ENCODE measurements at places on chromosomes 2 and 18. TPM values are rescaled to one million over a fixed set of nuclear protein-coding genes. Genes with fewer than 3 reads are reported as not detected.

The CKAP2L gene
- 0.58 TPM for total RNA-seq

The GDF7 gene
- total RNA-seq = 0.37 TPM

The TEKT4 gene
- 7.7 TPM for total RNA-seq

The PROC gene
- not detected for total RNA-seq

The ADAM23 gene
- total RNA-seq = 1.7 TPM

GRCh38 chr2:3305952-3306351 is 71.7 kb downstream of the EIPR1 start:
- no peaks in the 10 kb centered on the region for H3K27me3 ChIP-seq
- H3K4me1 ChIP-seq = peaks cover 6% of the 10 kb centered on the region
- no peak overlapping the region for H3K27ac ChIP-seq
- DNase-seq = no peak

- H3K36me3 ChIP-seq = no peaks in the 10 kb centered on the region
- no peaks in the 10 kb centered on the region for H3K4me1 ChIP-seq
- H3K4me3 ChIP-seq = no peak overlapping the region
These were observed 195.3 kb upstream of the MEIS1 start for GRCh38 chr2:66239655-66240054.

- H3K27ac ChIP-seq = no peak overlapping the region
- no peaks in the 10 kb centered on the region for H3K27me3 ChIP-seq
- no peak overlapping the region for H3K4me3 ChIP-seq
- no peak for DNase-seq
- no peaks in the 10 kb centered on the region for H3K4me1 ChIP-seq
- no peaks in the 10 kb centered on the region for H3K36me3 ChIP-seq
These were observed 262.7 kb downstream of the FHOD3 start for GRCh38 chr18:36560187-36560586.

DNA sequence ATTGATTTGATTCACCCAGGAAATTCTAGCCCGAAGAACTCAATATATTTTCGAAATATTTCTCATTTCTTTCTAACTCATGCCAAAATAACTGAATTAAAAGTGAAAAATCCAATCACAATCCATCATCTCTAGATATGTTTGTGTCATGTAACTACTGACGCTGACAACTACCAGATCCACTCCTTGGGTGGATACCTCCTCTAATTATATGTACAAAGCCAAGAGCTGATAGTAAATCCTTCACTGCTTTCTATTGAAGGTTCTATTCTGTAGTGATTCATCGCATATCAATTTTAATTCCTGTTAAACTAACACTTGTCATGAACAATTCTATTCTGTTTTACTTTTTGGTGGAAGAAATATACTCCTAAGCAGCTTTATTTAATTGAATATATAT is 1056.6 kb upstream of the NXPH2 start:
- no peaks in the 10 kb centered on the region for H3K27me3 ChIP-seq
- no peak for DNase-seq
- no peaks in the 10 kb centered on the region for H3K4me1 ChIP-seq
- no peak overlapping the region for H3K4me3 ChIP-seq
- no peak overlapping the region for H3K27ac ChIP-seq
- H3K36me3 ChIP-seq = no peaks in the 10 kb centered on the region

GRCh38 chr2:217069263-217070042 is 209.6 kb upstream of the TNP1 start:
- no peak for DNase-seq
- H3K4me1 ChIP-seq = no peaks in the 10 kb centered on the region
- no peaks in the 10 kb centered on the region for H3K36me3 ChIP-seq
- no peaks in the 10 kb centered on the region for H3K27me3 ChIP-seq
- no peak overlapping the region for H3K27ac ChIP-seq

DNA sequence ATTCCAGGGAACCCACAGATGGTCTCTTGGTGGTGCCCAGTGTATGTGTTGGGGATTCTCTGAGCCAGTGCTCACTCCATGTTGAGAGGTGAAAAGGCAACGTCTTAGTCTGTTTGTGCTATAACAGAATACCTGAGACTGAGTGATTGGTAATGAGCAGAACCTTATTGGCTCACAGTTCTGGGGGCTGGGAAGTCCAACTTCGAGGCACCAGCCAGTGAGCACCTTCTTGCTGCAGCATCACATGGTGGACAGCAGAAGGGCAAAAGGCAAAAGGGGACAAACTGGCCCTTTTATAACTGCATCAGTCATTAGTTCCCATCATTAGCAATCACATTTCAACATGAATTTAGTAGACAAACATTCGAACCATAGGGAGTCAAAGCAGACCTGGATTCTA is 81.0 kb upstream of the SP3 start:
- H3K36me3 ChIP-seq = no peaks in the 10 kb centered on the region
- no peak overlapping the region for H3K27ac ChIP-seq
- no peak for DNase-seq

DNA sequence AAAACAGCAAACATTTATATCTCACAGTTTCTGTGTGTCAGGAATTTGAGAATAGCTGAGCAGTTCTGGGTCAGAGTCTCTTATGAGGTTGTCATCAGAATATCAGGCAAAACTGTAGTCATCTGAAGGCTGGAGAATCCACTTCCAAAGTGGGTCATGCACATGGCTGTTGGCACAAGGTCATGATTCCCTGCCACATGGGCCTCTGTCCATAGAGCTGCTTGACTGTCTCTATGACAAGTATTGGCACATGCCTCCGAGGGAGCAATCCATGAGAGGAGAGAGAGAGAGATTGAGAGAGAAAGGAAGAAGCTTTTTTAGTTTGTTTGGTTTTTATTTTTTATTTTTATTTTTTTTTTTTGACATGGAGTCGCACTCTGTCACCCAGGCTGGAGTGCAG is 101.8 kb upstream of the DDX18 start:
- H3K27ac ChIP-seq = no peak overlapping the region
- H3K36me3 ChIP-seq = no peaks in the 10 kb centered on the region
- no peak overlapping the region for H3K4me3 ChIP-seq
- no peaks in the 10 kb centered on the region for H3K27me3 ChIP-seq
- no peaks in the 10 kb centered on the region for H3K4me1 ChIP-seq

GRCh38 chr2:205358351-205358815 is 323.9 kb upstream of the NRP2 start:
- no peak overlapping the region for H3K4me3 ChIP-seq
- H3K27me3 ChIP-seq = no peaks in the 10 kb centered on the region
- no peak for DNase-seq

DNA sequence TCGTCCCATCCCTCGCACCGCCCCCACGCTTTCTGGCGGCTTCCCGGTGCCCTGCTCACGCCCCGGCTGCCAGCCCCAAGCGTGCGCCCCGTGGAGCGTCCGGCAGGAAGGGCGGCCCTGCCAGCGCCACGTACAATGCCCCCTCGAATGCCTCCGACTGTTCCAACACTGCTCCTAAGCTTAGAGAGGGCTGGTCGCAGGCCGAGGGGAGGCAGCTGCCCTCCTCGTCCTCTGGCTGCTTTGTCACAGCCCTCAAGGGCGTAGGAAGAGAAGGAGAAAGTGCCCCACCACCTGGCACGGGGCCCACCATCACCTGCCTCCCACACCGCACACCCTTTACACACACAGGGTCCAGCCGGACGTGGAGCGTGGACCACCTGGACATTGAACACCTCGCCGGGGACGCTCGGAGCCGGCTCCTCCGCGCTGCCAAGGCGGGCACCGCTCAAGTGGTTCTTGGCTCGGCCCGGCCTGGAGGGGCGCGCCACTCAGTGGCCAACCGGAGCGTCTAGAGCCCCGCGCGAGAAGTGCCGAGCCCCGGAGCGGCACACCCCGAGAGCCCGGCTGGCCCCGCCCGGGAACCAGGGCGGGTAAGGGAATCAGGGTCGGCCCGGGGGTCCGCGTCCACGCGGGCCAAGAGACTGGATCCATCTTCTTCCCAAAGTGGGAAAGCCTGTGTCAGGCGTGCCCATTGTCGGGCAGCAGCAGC is 830 bp downstream of the DNER start:
- DNase-seq = no peak
- peaks cover 8% of the 10 kb centered on the region for H3K4me1 ChIP-seq

DNA sequence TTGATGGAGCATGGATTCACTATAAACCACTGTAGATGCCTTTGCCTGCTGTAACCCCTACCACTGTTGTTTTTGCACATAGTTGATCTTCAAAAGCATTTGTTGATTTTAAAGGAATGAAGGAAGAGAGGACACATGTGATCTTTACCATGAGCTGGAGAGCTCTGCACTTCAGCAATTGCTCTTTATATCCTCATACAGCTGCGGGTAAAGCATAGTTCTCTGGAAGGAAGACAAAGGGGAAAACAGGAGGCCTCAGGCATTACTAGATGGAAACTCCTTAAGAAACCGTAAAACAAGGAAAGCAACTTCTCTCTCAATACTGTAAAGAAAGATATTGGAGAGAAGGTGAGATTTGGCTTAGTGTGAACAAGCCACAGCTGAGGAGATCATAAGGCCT is 60.6 kb downstream of the SCG2 start:
- no peaks in the 10 kb centered on the region for H3K36me3 ChIP-seq
- no peak overlapping the region for H3K27ac ChIP-seq
- peaks cover 11% of the 10 kb centered on the region for H3K4me1 ChIP-seq
- H3K27me3 ChIP-seq = no peaks in the 10 kb centered on the region
- no peak overlapping the region for H3K4me3 ChIP-seq
- no peak for DNase-seq

DNA sequence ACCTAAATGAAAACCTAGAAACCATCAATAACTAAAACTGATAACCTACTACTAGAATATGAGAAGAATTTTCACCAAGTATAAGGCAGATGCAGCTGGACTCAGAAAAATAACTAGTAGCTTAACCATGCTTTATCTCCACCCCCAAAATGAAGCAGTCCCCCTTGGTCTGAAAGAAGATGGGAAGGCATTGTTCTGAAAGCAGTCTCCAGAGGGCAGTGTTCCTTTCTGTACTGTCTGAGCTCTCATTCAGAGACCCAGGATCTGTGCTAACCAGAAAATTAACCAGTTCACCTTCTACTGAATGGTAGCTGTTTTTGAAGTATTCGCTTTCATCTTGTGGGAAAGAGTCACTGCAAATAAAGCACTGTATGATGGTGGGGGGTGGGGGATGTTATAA is 273.0 kb downstream of the PDE11A start:
- H3K4me1 ChIP-seq = no peaks in the 10 kb centered on the region
- H3K36me3 ChIP-seq = no peaks in the 10 kb centered on the region
- no peak overlapping the region for H3K4me3 ChIP-seq
- no peaks in the 10 kb centered on the region for H3K27me3 ChIP-seq
- no peak for DNase-seq
- H3K27ac ChIP-seq = no peak overlapping the region

GRCh38 chr2:176680916-176681516 is 411.8 kb downstream of the MTX2 start:
- no peak for DNase-seq
- H3K27me3 ChIP-seq = no peaks in the 10 kb centered on the region
- no peak overlapping the region for H3K4me3 ChIP-seq
- H3K36me3 ChIP-seq = no peaks in the 10 kb centered on the region
- H3K4me1 ChIP-seq = no peaks in the 10 kb centered on the region

DNA sequence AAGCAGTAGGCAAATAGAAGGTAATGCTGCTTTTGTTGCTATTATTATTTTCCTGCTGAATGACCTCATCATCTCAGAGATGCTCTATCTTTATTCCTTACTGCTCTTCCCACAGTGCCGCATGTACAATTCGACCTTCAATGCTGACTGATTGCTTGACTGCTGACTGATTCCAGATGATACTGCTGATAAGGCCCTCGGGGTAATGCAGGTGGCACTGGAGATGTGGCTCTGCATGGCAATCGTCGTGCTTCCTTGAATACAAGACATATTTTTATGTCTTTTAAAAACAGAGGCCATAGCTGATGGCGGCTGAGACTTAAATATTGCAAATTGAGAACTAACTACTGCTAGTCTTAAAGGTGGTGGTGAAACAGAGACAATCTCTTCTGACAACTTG is 146.6 kb downstream of the LOXHD1 start:
- no peaks in the 10 kb centered on the region for H3K27me3 ChIP-seq
- H3K27ac ChIP-seq = no peak overlapping the region
- no peak overlapping the region for H3K4me3 ChIP-seq
- no peaks in the 10 kb centered on the region for H3K36me3 ChIP-seq
- H3K4me1 ChIP-seq = peaks cover 1% of the 10 kb centered on the region

Data from lung (tissue), 17 donors.